Spleen (tissue), 13 donors: ENCODE measurements at places on chromosomes 2 and 18. TPM values are rescaled to one million over a fixed set of nuclear protein-coding genes. Genes with fewer than 3 reads are reported as not detected.

DNA sequence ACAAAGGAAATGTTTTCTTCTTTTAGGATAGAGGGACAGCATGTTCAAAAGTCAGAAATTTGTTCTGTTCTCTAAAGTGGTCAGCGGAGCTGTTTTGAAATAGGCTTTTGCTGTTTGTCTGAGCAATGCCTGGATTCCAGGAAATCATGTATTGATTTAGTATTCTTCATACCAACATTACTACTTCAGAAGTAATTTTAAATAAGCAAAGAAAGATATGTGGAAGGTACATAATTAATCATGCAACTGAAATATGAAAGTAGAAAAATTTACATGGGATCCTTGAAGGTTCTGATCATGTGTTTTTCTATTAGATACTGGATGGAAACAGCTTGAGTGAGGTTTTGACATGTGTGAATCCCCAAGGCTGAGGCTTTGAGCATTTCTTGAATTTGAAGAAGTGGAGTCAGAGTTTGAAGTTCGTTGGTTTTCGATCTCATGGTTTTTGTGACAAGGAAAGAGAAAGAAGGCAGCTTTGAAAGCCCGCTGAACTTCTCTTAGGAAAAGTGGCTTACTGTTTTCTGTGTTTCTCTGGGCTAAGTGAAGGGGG lies 220.0 kb downstream of the LDLRAD4 start:
- no peak for DNase-seq

DNA sequence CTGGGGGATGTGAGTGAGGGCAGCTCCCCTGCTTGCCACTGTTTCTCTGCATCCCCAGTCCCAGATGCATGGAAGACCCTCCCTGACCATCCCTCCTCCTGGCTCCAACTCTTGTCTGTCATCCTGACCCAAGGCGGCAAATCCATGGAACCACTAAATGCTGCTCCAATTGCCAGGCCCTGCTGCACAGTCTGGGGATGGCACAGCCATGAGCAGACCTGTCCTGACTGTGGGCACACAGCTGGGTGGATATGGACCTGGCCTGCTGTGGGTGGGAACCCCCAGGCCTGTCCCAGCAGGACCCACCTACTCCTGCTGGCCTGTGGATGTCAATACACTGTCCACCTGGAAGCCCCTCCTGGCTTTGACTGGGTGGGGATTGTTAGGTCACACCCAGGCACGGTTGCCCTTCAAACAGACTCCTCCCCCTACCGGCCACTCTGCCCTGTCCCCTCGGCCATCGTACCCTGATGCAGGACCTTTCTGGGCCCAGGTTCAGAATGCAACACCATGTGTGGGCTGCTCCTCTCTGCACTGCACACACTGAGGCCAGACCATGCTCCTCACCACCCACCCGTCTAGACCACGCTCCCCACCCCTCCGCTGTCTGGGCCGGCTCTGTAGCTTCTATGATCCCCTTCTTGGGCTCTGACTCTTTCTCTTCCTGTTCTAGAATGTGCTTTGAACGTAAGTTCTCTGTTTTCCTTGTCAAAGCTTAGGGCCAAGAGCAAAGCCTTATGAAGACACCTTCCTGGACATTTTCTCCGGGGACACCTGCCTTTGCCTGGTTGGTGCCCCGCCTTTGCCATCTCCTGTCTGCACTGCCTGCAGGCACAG lies 57.9 kb downstream of the INPP5D start:
- DNase-seq, result peak; percentile 59

DNA sequence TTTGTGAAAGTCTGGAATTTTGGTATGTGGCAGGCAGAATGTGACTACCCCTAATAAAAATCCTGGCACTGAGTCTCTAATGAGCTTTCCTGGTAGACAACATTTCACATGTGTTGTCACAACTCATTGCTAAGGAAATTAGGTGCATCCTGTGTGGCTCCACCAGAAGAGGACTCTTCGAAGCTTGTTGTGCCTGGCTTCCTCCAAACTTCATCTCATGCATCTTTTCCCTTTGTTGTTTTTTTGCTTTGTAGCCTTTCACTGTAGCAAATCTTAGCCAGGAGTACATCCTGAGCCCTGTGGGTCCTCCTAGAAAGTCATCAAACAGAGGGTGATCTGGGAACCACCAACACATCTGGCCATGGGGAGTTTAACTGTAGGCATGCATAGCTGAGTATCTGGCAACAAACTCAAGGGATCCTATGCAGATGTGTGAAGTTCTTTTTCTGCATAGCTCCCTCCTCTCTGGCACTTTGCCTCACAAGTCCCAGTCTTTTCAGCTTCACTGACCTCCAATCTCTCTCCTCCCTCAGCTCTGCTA lies 42.1 kb upstream of the SERTAD2 start:
- no peak for DNase-seq

The NEURL3 gene
- 0.35 TPM for polyA plus RNA-seq

GRCh38 chr2:180905002-180905401 lies 75.4 kb upstream of the UBE2E3 start:
- no peak for DNase-seq

- no peak for DNase-seq
Measured at GRCh38 chr2:168002021-168002553, 245.3 kb downstream of the STK39 start.

DNA sequence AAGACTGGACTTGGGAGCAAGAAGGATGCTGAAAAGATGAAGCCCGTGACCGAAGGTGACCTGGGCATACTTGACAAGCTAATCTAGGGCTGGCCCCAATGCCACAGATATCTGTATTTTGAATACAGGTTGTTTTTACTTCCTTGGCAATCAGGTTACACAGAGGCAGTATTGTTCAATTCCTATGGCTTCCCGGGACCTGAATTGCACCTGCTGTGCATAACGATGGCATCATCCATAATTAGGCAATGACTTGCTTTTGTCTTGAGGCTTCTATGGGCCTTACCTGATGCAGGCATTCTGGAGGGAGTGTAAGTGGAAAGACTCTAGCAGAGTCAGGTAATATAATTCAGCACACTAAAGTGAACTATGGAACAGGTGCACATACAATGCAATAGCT lies 60.6 kb upstream of the CUL3 start:
- no peak for DNase-seq

DNA sequence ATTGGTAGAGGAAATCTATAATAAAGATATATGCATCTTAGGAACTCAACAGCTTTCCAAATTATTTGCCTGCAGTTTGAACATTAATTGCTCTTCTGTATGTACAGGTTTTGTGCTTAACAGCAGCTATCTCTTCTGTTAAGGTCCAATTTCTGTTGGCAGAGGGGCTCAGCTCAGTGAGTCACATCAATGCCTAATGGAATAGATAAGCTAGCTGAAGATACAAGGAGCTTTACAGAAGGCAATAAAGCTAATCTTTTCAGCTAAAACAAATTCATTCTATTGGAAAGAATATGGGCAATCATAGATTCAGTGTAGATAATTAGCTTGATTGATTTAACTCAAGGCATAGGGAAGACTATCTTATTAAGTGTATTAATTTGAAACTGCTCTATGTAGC lies 58.4 kb upstream of the UNC80 start:
- DNase-seq, result no peak

The SCN2A gene
- 0.16 TPM for polyA plus RNA-seq

DNA sequence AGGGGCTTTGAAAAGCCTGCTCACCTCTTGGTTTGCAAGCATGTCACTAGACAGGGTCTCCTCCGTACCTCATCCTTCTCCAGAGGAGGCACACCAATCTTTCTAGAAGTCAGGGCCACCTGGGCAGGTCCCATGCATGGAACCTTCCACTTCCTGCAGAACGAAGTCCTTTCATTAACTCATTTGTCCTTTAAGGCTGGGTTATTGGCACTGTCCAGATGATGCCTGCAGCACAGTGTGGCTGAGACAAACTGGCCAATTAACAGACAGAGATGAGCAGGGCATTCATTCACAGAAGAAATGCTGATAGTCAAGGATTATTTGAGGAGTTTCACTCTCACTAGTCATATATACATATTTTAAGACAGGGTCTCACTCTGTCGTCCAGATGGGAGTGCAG lies 245.3 kb downstream of the TFCP2L1 start:
- no peak for DNase-seq

The DSG1 gene
- polyA plus RNA-seq, result not detected

DNA sequence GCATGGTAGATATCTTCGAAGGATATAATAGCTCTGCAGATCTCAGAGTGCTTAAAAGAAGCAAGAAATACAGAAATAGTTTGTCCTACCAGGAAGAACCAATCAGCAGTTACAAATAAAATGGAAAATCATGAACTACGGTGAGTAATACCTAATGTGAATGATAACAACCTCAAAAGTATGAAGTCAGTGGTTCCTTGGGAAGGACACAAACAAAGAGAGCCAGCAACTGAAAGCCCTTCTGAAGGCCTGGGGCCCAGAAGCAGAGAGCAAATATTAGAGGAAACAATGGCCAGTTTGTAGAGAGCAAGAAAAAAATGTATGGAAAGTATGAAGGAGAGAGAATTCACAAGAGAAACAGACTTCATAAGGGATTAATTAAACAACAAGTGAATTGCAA lies 226.8 kb upstream of the CHST9 start:
- DNase-seq, result no peak

GRCh38 chr2:201127570-201127969 lies 11.6 kb downstream of the CFLAR start:
- no peak for DNase-seq

The CDC42EP3 gene
- polyA plus RNA-seq, result 9.7 TPM

DNA sequence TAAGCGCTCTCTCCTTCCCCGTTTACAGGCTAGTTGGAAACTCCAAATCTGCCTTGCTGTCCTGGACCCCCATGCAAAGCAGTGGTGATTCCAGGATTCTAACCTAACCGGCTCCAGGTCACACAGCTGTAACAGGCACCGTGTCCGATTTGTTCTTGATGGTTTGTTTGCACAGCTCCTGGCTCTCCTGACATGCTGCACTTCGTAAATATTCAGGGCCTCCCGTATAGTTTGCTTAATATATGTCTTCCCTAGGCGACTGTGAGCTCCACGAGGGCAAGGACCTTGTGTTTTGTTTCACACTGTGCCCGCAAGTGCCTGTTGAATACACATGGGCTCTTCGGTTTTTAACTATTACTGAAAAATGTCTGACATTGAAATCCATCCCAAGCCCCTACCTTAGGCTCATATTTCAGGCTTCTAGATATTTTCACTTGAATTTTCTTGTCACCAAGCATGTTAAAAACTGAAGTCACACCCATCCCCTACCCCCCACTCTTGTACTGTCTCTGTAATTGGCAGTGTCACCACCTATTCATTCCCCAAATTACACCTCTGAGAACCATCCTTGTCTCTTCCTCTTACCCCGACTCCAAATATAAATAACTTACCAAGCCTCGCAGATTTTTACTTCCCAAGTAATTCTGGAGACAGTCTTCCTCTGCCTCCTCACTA lies 1.0 kb upstream of the PUM2 start:
- DNase-seq, result no peak

DNA sequence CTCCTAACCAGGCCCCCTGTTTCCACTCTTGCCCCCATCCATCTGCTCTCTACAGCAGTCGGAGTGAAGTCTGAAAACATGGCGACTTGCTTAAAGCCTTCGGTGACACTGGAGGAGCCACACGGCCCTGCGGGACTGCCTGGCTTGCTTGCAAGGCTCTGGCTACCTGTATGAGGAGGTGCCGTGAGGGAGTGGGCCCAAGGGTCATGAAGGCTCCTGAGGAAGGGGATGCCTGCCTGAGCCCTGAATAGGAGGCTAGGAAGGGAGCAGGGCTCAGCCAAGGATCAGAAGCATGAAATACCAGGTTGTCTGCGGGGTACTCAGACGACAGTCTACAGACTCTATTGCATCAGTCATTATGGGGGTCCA lies 75.4 kb downstream of the EMX1 start:
- peak; percentile 70 for DNase-seq

The DPP4 gene
- 4.5 TPM for polyA plus RNA-seq

DNA sequence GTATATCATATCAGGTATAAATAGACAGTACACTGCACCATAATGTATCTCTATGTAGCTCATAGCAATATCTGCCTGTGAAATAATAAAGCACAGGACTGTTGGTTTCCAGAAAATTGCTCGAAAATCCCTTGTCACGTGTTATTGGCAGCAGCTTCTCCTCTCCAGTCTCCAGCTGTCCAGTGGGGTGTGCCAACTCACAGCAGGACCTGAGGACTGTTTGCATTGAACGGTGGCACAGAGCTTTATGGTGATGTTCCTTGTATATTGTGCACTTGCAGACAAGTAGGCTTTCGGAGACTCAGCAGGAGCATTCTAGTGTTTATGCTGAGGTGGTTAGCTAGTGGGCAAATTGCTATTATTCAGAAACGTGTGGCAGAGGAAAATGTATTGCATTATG lies 182.2 kb upstream of the ATP5MC3 start:
- no peak for DNase-seq

The HOXD8 gene
- polyA plus RNA-seq, result 4.7 TPM

DNA sequence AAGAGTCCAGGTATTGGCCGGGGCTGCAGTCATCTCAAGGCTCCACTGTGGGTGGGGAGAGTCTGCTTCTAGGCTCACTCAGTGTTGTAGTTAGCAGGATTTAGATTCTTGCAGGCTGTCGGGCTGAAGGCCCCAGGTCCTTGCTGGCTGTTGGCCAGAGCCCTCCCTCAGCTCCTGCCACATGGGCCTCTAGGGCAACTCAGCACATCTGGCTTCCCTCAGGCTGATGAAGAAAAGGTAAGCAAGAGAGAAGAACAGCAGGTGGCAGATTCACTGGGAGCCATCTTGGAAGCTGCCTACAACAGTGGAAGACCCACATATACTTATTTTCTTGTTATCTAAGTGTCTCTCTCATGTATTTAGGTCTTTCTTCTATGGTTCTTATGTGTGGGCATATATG lies 4.3 kb downstream of the MRPS9 start:
- DNase-seq, result no peak
